Bronchial smooth muscle cell (primary cell): ENCODE measurements at places on chromosomes 16 and 17. TPM values are rescaled to one million over a fixed set of nuclear protein-coding genes. Genes with fewer than 3 reads are reported as not detected.

The SLC35G6 gene
- not detected in 2 replicates for total RNA-seq

The FMNL1 gene
- total RNA-seq = 9.9 and 14.5 TPM in 2 replicates

The PNMT gene
- not detected in 2 replicates for total RNA-seq

The KIF19 gene
- total RNA-seq = not detected in 2 replicates

The MT4 gene
- total RNA-seq = not detected in 2 replicates

The BEAN1 gene
- total RNA-seq = not detected in 2 replicates

The ASPA gene
- total RNA-seq = 0.63 and 3.3 TPM in 2 replicates

The PERCC1 gene
- total RNA-seq = not detected in 2 replicates

The AIPL1 gene
- total RNA-seq = not detected in 2 replicates

The TRPV2 gene
- total RNA-seq = 63.0 and 71.9 TPM in 2 replicates

The CES3 gene
- 0.17 and 0.95 TPM in 2 replicates for total RNA-seq

The NPIPB4 gene
- 18.6 and 19.1 TPM in 2 replicates for total RNA-seq

The CNGB1 gene
- not detected in 2 replicates for total RNA-seq

The NTN3 gene
- 1.2 and 1.4 TPM in 2 replicates for total RNA-seq

The TBC1D28 gene
- total RNA-seq = not detected in 2 replicates

The MGAT5B gene
- total RNA-seq = 0.32 and 0.77 TPM in 2 replicates

The KRT12 gene
- not detected in 2 replicates for total RNA-seq

The TBX2 gene
- total RNA-seq = 26.5 and 31.3 TPM in 2 replicates

The CA7 gene
- total RNA-seq = not detected in 2 replicates

The CMTM4 gene
- 3.5 and 6.5 TPM in 2 replicates for total RNA-seq

The SEZ6 gene
- total RNA-seq = not detected in 2 replicates

The TMIGD1 gene
- not detected in 2 replicates for total RNA-seq

The DHX58 gene
- total RNA-seq = 9.1 and 14.7 TPM in 2 replicates

The C16orf74 gene
- total RNA-seq = 3.9 and 11.5 TPM in 2 replicates

The MT1H gene
- total RNA-seq = not detected in 2 replicates

The TERB1 gene
- under 0.01 and 0.09 TPM in 2 replicates for total RNA-seq

The TMEM235 gene
- 0.16 TPM in 1 of 2 replicates, not detected in the other for total RNA-seq

The LRRC46 gene
- not detected in 2 replicates for total RNA-seq

The MT1A gene
- 1.4 TPM in 1 of 2 replicates, not detected in the other for total RNA-seq
